ENCODE measurements at places on chromosomes 6 and 20.

DNA sequence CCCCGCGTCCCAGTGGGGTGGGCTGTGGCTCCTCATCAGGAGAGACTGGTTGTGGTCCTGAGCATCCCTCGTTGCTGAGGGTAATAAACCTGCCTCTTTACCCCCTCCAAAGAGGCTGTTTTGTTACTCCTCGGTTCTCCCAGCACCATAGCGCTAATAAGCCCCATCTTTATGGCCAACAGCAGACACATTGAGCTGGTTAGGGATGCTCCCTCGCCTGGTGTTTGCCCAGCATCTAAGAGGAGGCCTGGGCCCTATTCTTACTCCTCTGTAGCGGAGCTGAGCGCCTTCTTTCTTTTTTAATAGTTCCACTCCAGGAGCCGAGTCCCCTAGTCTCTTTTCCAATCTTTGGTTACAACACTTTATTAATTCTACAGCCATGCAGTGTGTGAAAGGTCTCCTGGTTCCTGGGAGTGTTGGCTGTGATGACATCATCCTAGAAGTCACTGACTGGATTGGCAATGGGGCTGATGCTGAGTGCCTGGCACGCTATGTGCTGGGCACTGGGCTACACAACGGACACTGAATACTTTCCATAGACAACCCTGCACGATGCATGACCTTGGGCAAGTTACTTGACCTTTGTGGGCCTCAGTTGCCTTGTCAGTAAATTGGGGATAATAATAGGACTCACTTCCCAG is 50.6 kb upstream of the CCDC167 start:
- DNase-seq = no peak

- no peak for DNase-seq
These were observed 26.6 kb upstream of the KLHL31 start for GRCh38 chr6:53692172-53692571.

DNA sequence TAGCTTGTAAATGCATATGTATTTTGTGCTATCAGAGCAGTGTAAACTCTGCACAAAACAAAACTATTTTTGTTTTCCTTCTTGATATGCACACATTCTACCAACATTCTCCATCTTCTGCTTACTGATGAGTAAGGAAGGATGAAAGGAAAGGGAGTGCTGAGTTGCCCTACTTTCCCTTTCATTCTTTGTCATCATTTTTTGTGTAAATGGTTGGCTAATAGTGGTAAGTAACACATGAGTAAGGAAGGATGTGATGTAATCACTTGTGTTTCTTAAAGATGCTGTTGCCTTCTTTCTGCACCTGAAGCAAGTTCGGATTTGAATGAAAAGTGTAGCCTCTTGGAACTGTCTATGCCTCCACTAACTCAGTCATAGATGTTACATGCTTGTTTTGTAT is 4.6 kb upstream of the REV3L start:
- no peak for DNase-seq

- DNase-seq = no peak
These were observed 7.9 kb upstream of the BLCAP start for GRCh38 chr20:37535443-37536132.

DNA sequence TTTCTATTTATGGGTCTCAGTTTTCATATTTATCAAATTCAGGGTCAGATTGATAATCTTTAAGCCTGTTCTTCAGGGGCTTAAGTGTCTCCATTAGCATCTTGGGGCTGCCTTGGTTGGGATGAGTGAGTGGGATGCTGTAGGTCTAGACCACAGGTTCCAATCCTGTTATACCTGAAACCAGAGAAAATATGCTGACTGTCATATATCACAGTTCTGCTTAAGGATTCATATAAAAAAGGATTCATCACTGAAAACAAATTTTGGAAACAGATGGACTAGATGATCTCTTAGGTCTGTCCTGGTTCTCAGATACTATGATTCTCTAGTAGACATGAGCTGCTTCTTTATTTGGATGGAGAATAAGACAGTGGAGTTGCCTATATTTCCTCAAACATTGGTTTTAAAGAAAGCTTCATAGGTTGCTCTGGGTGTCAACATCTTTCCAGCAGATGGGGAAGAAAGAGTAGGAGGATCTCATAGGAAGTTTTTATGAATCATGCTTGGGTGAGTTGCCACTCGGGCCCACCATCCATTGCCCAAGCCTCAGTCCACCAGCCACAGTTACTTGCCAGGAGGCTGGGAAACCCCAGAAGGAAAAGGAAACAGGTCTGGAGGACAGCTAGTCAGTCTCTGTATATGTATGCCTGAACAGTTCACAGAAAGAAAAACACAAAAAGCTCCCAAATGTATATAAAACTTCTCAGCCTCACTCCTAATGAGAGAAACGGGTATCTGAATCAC is 42.9 kb upstream of the MAP7 start:
- no peak for DNase-seq

DNA sequence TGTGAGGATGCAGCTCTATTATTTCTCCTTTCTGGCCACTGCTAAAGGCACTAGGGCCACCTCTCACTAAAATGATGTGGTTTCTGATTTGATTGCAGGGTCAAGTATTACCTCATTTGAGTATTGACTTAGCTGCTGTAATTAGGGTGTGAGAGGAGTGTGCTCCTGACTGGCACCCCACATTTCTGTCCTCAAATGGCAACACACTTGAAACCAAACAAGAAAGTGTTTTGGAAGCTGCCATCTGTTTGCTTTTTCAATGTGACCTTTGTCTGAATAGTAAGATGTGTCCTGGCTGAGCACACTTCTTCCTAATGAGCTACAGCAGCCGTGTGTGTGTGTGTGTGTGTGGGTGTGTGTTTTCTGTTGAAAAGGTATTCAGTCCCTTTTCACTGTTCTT is 62.8 kb upstream of the SCP2D1 start:
- no peak for DNase-seq

- no peak for DNase-seq
These were observed 1.5 kb upstream of the TENT5A start for GRCh38 chr6:81753711-81754577.

GRCh38 chr6:138454981-138455706 is 44.1 kb downstream of the NHSL1 start:
- no peak for DNase-seq

DNA sequence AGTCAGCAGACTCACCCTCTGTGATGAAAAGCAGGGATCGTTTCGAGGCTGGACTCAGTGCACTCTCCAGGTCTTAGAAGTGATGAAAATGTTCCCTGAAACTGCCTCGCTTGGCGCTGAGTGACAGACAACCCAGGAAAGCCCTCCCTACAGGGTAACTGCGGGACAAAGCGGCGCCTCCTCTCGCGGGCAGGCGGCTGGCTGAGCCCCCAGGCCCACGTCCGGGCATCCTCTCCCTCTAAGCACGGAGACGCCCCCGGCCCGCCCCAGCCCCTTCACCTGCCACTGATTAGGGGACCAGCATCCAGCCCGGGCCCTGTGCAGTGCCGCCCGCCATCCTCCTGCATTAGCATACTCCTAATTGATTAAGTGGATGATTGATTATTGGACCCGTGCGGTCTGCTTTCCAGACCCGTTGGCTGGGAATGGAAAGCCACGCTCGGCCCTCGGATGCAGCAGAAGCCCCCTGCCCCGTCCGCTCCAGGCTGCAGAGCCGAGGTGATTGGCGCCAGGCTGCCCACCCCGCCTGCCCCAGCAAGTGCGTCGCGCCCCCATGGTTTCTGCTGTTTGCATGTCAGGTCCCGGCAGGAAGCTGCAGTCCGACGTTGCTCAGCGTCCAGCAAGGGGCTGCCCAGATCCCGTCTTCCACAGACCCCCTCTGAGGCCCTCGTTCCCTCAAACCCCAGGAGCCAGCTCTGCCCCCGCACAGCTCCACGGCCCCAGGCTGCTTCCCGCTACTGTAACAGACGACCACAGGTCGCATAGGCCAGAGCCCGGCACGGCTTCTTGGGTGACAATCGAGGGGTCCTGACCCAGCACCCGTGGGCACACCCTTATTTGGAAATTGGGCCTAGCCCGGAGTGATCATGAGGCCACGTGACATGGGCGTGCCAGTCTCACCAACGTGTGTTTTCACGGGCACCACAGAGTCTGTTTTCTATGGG is 131.6 kb downstream of the DLL1 start:
- no peak for DNase-seq

GRCh38 chr6:2222275-2222842 is 23.0 kb downstream of the GMDS start:
- DNase-seq = no peak

DNA sequence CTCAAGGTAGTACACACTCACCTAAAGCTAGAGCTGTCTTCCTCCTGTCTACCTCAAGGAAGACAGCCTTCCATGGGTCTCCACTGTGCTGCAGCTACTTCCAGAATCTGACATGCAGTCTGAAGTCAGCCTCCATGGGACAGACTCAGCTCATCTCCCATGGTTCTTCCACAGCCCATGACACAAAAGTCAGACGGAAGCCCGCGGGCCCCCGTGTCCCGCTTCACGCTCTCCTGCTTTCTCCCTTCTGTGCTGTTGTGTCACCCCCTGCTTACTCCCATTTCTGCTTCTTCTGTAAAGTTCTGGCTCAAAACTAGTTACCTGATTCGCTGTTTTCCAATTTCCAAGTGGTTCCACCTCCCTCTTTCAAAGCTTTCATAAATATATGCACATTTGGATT is 184.5 kb downstream of the SYNE1 start:
- DNase-seq = no peak

DNA sequence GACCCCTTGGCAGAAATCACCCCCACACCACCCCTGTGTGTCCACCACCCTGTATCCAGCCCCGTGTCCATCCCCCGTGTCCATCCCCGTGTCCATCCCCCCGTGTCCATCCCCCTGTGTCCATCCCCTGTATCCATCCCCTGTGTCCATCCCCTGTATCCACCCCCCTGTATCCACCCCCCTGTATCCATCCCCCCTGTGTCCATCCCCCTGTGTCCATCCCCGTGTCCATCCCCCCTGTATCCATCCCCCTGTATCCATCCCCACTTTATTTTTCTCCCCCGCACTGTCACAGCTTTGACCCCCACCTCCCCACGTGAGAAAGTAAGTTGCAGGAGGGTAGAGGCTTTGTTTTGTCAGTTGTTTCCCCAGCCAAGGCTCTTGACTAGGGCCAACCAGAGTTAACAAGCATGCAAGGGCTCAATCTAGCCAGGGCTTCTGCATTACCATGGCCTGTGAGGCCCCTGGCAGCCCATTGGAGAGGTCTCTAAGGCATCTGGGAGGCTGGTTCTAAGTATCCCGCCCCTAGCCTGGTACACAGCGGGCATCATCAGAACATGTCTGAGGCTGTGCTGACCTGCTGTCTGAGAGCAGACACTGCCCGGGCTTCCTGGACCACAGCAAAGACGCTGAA is 18.1 kb upstream of the SIRPA start:
- DNase-seq = no peak

DNA sequence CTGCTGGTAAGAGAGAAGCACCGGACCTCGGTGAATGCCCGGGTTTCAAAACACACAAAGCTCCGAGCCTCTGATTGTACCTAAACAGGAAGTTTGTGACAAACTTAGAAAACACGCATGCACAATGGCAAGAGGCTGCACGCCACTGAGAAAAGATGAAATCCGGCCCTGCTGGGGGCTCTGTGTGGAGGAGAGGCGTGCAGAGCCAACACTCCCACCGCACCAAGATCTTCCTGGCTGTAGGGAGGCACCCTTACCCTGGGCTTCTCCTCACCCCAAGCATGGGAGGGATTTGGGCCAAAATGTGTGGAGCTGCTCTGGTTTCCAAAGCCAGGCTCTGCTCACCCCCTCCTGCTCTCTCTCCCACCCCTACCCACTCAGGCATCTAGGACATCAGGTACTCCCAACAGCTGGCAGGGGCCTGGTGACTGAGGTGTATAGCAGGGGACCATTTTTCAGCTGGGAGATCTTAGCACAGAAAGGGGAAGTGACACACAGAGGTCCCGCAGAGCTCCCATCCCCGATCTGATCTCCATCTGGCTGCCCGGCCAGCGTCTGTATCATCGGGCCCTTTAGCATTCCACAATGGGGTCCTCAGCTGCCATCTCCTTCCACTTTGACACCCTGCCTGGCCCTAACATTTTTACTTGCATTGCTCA is 84.2 kb downstream of the TRERF1 start:
- DNase-seq = no peak

DNA sequence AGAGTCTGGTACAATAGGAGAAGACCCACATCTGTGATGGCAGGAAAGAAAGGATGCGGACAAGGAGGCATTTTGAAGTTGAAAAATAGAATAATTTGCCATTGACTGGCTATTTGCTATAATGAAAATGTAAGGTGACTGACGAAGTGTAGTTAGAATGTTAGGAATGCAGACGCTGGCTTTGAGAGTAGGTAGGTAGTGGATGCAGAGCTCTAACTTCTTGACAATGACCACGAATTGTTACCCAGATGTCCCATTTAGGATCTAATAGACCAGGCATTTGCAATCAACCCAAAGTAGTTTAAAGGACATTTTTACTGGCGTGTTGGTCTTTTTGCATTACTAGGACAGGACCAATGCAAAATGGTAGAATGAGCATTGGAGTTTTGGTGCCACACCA is 14.2 kb downstream of the MLIP start:
- DNase-seq = no peak

GRCh38 chr20:44495802-44496481 is 20.3 kb downstream of the TTPAL start:
- no peak for DNase-seq

DNA sequence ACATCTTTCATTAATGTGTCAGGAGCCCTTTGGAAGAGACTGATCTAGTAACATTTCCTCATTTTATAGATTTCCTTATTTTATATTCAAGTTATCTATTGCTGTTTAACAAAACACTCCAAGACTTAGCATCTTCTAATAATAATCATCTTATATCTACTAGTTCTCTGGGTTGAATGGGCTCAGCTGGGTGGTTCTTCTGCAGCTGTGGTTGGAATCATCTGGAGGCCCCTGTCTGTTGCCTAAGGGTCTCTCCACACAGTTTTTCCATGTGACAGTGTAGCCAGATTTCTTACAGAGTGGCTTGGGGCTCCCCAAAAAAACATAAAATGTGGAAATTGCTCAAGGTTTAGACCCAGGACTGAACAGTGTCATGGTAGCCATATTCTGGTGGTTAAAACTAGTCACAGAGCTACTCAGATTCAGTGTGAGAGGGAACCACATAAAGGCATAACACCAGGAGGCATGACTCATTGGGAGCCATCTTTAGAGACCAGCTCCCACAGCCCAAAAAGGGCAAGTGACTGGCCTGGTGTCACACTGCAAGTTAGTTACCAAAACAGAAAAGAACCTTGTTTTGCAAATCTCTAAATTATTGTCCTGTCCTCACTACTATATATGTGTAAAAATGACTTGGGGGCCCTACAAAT is 11.5 kb downstream of the SLC2A10 start:
- no peak for DNase-seq

- no peak for DNase-seq
These were observed at the start of gene SLC26A8 for GRCh38 chr6:36023996-36024795. SLC26A8 (minus strand) TSS chr6:36024641; CDS start chr6:36019707, 4,934 bp downstream.

- no peak for DNase-seq
These were observed 46.7 kb upstream of the MOCS1 start for GRCh38 chr6:39980839-39981580.
